ENCODE measurements at places on chromosomes 2 and 18. TPM values are rescaled to one million over a fixed set of nuclear protein-coding genes. Genes with fewer than 3 reads are reported as not detected.
A peak's percentile ranks its signal among the peaks of the same experiment; 100 is the strongest.

Gene FAM124B
- 2.1 TPM for polyA plus RNA-seq

- DNase-seq, result no peak
Observed at GRCh38 chr2:152875701-152876695, 157.6 kb downstream of the ARL6IP6 start.

Gene NXPH2
- 5.1 TPM for polyA plus RNA-seq

DNA sequence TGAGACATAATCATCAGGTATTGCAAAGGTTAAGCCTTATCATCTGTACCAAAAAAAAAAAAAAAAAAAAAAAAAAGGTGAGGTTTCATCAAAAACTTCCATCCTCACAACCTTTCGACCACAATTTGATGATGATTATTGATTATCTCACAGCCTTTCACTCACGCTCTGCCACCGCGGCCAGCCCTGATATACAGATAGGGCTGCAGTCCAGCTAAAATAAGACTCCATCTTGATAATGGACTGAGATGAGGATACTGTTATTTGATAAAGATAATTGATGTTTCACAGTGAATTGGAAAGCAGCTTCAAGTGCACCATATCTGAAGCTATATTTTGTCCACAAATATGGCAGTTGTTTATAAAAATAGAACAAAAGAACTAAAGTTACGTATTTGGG, 159.7 kb upstream of the BOD1L2 start:
- no peak for DNase-seq

DNA sequence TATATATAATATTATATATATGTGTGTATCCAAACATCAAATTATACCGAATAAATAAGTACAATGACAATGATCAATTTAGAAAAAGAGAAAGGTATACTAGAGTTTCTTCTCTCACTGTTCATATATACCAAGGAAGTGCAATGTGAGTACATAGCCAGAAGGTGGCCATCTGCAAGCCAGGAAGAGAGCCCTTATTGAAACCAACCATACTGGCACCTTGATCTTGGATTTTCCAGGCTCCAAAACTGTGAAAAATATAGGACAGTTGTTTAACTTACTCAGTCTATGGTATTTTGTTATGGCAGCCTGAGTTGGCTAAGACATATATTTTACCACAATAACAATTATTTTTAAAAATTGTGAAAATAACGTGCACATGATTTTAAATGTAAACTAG, 1490.2 kb upstream of the SLC39A10 start:
- DNase-seq, result no peak

DNA sequence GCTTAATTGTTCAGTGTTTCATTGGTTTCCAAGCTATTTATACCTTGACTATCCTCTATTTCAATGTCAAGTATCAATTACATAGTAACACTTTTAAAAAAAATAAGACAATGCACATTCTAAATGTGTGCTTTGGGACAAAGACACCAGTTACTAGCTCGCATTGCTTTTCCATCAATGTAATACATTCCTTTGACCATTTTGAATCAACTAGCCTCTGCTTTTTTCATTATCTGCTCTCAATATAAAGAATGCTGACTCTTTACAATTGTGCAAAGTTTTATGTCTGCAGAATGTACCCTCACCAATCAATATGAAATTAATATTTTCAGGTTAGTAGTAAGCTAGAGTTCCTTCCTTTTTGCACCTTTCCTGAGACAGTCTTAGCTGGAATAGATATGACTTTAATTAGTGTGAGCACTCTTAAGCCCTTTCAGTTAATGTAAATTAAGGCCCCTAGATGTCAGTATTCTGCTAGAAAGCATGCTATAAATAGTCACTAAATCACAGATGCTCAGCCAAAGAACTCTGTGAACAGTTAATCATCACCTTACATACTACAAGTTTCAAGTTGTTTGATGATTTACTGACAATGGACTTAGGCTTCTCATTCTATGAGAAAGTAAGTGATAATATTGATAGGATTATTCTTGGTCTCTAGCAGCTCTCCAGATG, 413.6 kb downstream of the PTH2R start:
- DNase-seq, result peak; percentile 3

Gene CCDC74B
- 10.8 TPM for polyA plus RNA-seq

Gene REG3A
- not detected for polyA plus RNA-seq

DNA sequence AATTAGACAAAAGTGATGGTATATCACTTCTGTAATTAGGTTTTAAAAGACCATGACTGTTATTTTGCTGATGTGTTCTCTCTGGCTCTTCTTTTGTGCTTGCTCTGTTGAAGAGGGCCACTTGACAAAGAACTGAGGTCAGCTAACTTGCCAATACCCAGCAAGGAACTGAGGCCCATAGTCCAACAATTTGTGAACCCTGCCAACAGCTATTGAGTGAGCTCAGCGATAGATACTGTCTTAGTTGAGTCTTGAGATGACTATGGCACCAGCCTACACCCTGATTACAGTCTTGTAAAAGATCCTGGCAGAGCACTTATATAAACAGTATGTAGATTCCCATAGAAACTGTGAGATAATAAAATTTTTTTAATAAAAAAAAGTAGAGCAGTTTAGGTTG, 103.0 kb downstream of the BMPR2 start:
- no peak for DNase-seq

DNA sequence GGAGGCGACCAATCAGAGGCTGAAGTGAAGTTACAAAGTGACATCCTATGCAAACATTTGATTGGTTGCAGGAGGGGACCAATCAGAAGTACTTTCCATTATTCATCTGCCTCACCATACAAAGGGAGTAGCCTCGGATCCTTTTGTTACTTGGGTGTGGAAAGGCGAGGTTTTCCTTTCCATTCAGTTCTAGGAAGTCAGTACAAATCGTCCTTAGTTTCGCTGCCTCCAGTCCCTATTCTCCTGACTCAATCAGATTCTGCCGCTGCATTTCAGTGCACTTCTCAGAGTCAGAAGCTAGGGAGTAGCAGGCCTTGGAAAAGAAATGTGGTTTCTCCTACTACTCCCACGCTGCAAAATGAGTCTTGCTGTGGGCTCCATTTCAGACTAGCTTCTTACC, 149.4 kb downstream of the DTNA start:
- DNase-seq, result no peak

DNA sequence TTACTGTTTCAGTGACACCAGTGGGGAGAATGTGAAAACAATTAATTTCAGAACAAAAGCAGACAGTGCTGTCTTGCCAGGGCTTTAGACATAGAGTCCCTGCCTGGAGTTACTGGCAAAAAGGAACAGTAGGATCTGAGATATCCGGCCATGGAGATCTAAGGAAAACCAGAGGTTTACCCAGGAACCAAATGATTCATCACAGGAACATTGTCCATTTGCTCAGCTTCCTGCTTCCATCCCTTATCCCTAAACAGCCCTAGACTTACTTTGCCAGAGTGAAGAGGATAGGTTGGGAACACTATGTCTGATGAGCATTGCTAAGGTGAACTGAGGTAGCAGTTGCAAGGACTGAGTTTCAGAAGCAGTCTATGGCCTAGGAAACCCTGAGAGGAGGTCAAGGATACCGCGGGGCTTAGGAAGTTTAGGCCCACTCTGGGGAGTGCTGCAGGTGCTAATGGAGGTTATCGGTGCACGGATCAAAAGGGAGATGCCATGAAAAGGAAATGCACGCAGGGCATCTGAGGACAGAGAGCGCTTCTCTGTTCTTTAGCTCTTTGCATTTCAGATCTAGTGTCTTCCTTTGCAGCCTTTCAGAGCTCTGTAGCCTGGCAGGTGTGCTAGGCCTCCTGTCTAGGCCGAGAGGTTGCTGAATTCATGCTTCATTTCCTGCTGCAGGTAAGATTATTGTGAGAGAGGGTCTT, 223.9 kb downstream of the CDCA7 start:
- DNase-seq, result no peak

- no peak for DNase-seq
Observed at GRCh38 chr2:9781252-9781651, 62.0 kb upstream of the TAF1B start.

Gene RIT2
- not detected for polyA plus RNA-seq

GRCh38 chr2:3264010-3264744, 113.4 kb downstream of the EIPR1 start:
- no peak for DNase-seq

- no peak for DNase-seq
Observed at GRCh38 chr2:239886781-239887180, 138.4 kb downstream of the NDUFA10 start.

DNA sequence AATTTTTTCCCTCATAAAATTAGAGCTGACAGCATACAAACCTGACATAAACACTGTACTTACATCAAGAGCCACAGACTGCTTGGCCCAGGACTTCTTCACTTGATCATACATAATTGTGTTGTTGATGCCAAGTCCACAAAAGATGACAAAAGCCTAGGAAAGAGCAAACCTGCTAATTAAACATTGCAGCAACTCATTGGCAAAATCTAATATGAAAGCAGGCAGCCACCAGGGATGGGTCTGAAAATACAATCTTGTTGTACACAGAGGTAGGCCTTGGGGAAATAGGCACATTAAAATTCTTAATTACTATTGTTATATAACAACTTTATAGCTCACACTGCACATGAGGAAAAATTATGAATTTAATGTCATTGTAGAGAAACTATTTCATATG, 255.8 kb downstream of the PDE11A start:
- DNase-seq, result no peak

- peak; percentile 11 for DNase-seq
Observed at GRCh38 chr2:169221745-169222369, 140.5 kb downstream of the LRP2 start.

Gene RFTN2
- 21.1 TPM for polyA plus RNA-seq

GRCh38 chr2:189454009-189454408, 12.7 kb downstream of the WDR75 start:
- DNase-seq, result no peak

- no peak for DNase-seq
Observed at GRCh38 chr2:194346193-194346592, 1310.8 kb upstream of the SLC39A10 start.

GRCh38 chr2:32358111-32358482, 1.3 kb downstream of the BIRC6 start:
- no peak for DNase-seq

GRCh38 chr18:33605250-33605649, 27.2 kb downstream of the ASXL3 start:
- DNase-seq, result no peak

GRCh38 chr18:23498117-23498516, 5.2 kb upstream of the RMC1 start:
- DNase-seq, result no peak

- DNase-seq, result no peak
Observed at GRCh38 chr2:202944816-202945215, 32.7 kb downstream of the CARF start.

DNA sequence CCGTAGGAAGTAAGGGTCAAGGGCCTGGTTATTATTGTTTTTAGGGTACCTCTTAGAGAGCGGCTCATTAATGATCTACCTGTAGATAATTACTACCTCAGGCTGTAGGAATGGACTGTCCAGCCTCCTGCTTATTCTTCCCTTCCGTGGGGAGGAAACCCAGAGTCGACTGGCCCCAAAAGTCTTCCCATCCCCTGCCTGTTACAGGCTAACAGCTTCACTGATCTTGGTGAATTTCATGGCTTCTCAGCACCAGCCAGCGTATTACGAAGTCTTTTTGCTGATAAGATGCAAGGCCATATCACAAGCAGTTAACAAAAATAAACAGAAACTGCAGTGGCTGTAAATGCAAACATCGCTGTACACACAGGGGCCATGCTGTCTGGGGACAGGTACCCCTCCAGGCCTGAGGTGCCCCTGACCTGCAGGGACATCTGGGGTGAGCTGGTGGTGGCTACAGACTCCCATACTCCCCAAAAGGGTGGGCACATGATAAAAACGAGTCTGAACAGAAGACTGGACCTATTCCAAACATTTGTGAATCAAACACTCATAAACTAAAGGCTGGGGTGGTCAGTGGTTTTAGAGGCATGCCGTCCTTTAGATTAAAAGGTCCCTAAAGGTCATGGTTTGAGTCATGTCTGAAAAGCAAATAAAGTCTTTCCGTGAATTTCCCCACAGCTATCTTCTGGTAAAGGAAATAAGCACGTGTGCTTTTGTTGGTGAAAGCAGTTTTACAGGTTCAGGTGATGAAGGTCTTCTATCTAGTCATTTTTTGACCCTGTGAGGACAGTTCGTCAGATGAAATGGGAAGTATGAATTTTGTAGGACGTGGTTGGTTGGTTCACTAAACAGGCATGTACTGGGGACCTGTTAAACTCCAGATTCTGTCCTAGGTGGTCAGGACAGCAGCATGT, 36.7 kb downstream of the TTC39C start:
- no peak for DNase-seq

Gene KCNK3
- polyA plus RNA-seq, result 0.97 TPM

GRCh38 chr2:6823111-6823510, 42.6 kb downstream of the CMPK2 start:
- no peak for DNase-seq

Gene PAX8
- 345 TPM for polyA plus RNA-seq

DNA sequence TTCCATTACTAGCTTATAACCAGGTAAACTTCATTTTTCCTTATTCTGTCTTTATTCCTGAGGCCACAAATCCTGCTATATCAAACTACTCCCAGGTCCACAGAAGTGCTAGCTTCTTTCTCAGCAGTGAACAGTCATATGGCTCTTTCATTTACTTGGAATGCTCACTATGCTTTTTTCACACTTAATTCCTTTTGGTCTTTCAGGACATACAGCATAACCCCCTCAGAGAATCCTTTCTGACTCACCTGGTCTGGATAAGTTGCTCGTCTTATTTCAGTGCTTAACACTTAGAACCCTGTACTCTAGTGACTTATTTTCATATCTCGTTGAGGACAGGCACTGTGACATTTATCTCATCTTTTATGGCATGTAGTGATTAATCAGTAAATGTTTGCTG, 325.0 kb upstream of the UBE2E3 start:
- DNase-seq, result no peak

- DNase-seq, result no peak
Observed at GRCh38 chr2:8536686-8537561, 144.9 kb upstream of the ID2 start.

Gene DSC2
- 55.5 TPM for polyA plus RNA-seq

DNA sequence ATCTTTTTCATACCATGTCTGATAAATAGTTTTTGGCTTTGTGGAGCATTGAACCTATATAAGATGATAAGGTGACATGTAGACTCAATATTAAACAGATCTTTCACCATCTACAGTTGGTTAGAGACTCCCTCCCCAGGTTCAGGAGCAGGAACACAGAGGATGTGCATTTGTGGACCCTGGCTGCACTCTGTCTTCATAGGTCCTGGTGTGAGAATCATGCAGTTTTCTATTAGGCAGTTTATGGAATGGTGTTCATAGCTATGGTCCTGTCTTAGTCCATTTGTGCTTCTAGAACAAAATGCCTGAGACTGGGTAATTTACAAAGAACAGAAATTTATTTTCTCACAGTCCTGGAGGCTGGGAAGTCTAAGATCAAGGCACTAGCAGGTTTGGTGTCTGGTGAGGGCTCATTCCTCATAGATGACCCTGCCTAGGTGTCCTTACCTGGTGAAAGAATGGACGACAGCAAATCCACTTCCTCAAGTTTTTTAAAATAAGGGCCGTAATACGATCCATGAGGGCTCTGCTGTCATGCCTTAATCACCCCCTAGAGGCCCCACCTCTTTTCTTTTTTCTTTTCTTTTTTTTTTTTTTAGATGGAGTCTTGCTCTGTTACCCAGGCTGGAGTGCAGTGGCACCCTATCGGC, 35.3 kb upstream of the FAM98A start:
- no peak for DNase-seq
